ENCODE measurements at places on chromosomes 12 and 14.
A peak's percentile ranks its signal among the peaks of the same experiment; 100 is the strongest.

DNA sequence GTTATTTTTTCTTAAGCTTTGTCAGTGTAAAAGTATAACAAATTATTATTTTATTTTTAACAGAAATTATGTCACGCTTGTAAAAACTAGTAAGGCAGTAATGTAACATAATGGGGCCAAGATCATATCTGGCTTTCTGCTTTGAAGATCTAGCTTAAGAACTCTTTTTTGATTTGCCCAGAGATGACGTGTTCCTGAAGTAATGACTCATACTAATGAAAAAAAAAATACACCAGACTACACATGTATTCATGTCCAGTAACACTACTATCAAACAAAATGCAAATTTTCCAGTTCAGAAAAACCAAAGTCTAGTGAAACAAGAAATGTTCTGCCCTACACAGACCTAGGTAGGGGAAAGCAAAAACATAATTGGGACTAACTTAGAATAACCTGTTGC lies 432.2 kb upstream of the ATXN7L3B start:
- DNase-seq = no peak

DNA sequence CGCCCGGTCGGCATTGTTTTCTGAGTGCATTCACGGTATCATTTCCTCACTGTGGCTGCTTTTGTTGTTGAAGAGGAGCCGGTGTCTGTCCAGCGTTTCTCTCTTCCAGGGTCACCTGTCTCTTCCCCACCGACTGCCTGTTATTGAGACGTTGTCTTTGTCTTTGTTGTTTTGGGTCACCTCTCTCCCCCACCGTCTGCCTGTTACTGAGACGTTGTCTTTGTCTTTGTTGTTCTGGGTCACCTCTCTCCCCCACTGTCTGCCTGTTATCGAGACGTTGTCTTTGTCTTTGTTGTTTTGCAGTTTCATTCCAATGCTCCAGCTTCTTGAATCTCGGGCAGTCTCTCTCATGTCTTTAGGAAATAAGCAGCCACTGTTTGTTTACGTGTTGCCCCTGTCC lies 69.9 kb downstream of the DDX51 start:
- DNase-seq = no peak

DNA sequence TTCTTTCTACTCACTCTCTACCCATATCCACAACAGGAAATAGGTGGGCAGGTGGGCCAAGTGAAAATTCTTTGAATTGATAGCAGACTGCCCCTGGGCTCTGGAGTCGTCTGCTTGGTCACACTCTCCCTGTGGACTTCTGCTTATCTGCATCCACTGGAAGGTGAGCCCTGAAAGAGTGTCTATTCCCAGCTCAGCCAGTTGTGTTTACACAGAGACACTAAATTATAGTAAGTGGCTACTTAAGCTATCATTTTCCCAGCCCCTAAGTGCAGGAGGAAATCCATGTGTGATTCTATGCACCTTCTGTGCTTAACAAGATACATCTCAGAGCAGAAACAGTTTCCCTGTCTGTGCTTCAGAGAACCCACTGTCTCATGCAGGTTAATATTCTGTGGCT lies 338.4 kb downstream of the FUT8 start:
- no peak for DNase-seq

GRCh38 chr14:45246691-45247090 lies 6.3 kb downstream of the MIS18BP1 start:
- DNase-seq = no peak

DNA sequence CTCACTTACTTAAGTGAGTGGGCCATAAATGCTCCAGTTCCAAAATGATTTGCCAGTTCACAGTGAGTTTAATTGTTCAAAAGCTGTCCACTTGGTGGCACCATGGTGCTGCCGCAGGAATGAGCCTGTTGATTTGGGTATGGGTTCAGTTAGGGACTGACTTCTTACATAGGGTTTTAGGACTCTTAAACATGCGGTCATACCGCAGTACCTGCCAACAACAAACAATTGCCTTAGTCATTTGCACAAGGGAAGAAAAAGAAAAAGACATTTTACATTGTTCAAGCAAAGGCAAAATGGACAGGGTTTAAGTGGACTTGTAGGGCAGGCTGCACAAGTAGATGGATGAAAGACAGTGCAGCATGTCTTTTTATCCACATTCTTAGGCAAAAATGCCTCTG lies 80.0 kb upstream of the DBX2 start:
- no peak for DNase-seq

DNA sequence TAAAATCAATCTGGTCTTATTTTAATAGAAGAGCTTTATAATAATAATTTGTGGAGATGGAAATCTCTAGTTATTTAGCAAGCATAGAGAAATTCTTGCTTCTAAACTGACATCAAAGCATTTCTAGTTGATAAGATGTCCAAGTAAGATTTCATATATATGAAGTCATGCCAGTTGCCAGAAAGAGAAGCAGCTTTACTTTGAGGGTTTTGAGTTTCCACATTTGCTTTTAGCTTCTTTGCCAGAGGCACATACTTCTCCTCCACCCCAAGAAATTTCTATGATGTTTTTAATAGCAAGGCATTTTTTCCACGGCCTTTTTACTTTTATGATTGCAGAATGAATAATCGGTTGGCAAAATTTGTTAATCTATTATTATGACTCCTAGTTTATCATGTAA lies 24.2 kb upstream of the YAF2 start:
- no peak for DNase-seq

GRCh38 chr12:105233041-105233905 lies 2.7 kb downstream of the APPL2 start:
- DNase-seq = no peak

DNA sequence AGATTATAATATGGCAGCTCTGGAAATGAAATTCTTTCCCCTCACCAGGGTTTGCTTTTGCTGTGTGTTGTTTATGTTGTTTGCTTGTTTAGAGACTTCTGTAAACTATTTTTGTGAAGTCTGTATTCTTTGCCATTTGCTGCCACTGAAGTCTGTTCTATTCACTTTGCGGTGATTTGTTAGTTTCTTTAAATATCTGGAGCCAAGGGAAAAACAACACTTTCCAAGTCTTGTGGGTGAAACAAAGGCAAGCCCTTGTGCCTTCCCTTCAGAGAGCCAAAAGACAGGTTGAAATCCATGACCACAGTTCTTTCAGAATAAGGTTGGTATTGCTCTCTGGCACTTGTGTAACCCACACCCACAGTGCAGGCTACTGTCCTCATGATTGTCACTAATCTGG lies 59.5 kb upstream of the RNU6-7 start:
- no peak for DNase-seq

GRCh38 chr12:111529424-111530368 lies 69.4 kb downstream of the ATXN2 start:
- peak; percentile 17 for DNase-seq

- DNase-seq = no peak
Measured at GRCh38 chr14:75141062-75141461, 14.2 kb upstream of the NEK9 start.

DNA sequence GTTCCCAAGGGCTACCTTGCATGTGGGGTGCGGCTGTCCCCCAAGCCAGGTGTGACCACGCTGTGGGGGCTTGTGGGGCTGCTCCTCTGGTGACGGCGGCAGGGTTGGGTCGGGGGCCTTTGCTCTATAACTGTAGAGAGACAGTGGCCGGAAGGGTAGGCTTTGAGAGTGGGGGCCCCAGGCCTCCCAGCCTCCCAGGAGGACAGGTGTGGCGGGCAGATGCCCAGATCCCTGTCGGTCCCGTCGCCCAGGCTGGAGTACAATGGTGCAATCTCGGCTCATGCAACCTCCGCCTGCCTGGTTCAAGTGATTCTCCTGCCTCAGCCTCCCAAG lies 2.7 kb upstream of the GPR132 start:
- no peak for DNase-seq

DNA sequence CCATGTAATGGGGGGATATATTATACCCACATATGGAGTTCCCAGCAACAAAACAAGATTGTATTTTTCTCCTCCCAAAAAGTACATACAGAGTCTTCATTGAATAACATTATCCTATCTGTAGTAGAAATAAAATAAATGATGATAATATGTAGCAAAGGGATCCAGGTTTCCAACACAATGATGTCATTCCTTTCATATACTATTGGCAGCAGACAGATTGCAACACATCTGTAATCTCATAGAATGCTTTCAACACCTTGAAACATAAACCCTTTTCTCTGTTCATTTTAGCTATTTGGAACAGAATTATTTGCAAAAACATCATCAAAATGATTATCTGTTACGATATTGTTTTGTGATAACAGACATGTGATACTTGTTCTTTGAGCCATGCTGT lies 317.6 kb downstream of the DPF3 start:
- DNase-seq = no peak

DNA sequence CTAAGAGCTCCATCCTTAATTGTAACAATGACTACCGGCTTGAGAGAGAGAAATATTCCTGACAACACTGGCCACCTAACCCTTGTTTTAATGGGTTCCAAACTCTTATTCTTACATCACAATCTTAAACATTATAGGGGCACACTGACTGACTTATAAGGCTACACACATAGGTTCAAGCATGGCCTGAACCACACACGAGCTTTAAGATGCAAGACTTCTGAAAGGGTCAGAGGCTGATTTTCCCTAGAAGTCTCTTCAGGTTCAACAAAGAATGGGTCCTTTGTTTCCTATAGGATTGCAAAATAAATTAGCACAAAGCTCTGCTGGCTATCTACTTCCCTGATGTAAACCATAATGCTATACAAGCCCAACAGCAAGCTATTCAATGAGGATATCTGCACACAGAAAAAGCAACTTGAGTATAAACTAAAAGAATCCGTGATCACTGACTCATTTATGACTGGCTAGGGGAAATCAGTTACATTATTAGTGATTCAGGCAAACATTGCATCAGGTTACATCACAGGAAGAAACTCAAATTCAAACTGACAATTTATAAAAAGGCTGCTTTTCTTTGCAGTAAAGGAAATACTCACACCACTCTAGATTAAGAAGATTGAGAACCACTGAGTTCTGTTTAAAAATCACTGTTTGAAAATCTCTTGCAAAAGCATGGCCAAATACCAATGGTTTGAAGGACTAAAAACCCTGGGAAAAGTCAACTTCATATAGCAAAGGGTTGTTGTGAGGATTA lies 8.5 kb downstream of the BTG1 start:
- no peak for DNase-seq

GRCh38 chr12:105330931-105331804 lies 677 bp downstream of the C12orf75 start:
- no peak for DNase-seq

- no peak for DNase-seq
Measured at GRCh38 chr14:50961605-50962221, 17.4 kb upstream of the PYGL start.

- no peak for DNase-seq
Measured at GRCh38 chr12:65885716-65886115, 61.4 kb downstream of the HMGA2 start.

- DNase-seq = no peak
Measured at GRCh38 chr12:47819138-47819895, 386 bp downstream of the HDAC7 start.

DNA sequence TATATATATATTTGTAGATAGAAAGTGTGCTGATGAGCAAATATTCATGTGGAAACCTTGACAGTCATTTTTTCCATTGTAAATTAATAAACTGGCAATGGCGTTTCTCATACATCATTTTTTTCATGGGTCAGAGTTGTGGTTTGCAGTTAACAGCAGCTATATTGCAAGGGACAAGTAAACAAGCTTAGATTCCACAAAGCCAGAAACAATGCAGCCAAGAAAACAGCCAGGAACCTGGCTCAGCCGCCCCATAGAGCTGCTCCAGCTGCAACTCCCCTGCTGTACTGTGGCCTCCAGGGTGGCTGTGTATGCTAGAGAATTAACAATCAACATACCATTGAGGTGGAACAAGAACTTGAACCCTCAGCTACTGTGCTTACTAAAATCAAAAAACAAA lies 298.2 kb downstream of the TMEM132D start:
- no peak for DNase-seq

DNA sequence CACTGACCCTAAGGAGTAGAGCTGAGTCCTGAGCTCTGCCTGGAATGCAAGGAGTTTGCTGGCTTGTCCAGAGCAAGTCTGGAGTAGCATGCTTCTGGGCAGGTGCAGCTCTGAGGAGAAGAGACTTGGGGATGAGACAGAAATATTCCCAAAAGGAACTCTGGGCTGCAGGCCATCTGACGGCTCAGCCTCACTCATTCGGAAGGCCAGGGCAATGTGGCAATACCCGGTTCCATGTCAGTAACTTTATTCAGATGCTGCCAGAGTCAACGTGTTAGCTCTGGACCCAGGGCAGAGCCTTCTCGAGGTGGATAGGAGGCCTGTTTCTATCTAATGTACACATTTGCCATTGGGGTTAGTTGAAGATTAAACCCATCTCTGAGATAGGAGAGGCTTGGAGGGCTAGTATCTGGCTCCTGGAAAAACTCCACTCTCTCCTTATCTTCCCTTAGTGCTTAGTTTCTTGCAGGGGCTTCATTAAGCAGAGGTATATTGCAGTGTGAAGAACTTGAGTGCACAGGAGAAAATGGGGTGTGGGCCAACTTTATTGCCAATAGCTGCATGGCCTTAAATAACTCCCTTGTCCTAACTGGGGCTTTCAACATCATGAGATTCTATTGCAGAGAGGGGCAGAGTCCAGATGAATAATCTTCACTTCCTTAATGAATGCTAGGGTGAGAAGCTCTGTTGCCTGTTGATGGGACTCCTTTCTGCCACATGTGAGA lies 65.6 kb downstream of the NTF3 start:
- DNase-seq = no peak

DNA sequence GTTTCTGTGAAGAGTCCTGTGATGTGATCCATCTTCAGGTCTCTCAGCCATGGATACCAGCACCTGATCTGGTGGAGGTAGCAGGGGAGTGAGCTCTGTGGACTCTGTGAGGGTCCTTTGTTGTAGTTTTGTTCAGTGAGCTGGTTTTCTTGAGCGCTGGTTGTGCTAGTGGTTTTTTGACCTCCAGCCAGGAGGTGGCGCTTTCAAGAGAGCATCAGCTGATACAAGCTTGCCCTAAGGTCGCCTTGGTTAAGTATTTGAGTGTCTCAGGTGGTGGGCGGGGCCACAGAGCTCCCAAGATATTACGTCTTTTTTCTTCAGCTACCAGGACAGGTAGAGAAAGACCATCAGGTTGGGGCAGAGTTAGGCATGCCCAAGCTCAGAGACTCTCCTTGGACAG lies 139.7 kb downstream of the TTLL5 start:
- no peak for DNase-seq

GRCh38 chr12:91127751-91128150 lies 16.5 kb upstream of the LUM start:
- no peak for DNase-seq

GRCh38 chr12:94560431-94561221 lies 89.7 kb downstream of the TMCC3 start:
- no peak for DNase-seq

DNA sequence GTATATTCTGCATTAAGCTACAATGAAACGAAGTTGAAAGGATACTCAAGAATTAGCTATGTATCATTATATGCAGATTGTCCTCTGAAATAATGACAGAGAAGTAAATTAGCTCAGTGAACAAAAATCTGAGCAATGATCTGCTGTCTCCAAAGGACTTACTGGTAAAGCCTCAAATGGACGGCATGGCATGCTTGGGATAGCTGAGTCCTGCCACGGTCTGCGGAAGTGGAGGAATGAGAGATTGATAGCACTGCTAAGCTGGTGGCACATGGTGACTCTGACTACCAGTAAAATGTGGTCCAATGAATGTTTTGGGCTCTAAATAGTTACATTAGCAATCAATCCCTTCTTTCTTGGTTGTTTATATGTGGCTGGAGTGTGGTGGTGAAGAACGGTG lies 3.7 kb upstream of the DENND5B start:
- no peak for DNase-seq
